Esophagus squamous epithelium (tissue), 5 donors: ENCODE measurements at places on chromosomes 7 and 10.

DNA sequence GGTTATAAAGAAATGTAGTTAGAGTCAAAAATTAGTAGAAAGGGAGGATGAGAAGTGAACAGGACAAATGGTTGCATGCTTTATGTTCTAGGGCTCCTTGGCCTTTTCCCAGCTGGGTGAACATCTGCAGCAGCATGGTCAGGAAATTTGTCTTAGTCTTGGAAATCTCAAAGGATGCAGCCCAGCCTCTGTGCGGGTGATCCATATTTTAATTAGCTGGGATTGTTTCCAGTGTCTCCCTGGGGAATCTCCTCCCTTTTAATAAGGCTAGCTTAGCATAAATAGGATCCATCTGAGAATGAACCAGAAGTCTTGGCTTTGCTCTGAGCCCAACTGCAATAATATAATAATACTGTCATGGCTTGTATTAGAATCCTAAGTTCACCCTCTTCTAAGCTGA, 198.3 kb downstream of the PRKG1 start:
- DNase-seq, result no peak

DNA sequence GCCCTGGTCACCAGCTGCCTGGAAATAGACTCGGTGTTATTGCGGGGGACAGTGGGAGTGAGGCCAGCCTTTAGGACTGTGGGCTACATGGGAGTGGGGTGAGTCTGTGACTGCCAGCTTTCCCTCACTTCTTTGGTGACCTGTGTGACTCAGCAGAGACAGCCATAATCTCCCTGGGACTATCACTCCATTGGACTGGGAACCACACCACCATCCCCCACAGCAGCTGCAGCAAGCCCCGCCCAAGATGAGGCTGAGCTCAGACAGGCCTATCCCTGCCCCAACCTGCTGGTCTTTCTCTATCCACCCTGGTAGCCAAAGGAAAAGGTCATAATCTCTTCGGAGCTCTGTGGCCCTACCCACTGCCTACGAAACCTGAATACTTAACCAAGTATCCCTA, 263.2 kb downstream of the FZD1 start:
- no peak for DNase-seq

DNA sequence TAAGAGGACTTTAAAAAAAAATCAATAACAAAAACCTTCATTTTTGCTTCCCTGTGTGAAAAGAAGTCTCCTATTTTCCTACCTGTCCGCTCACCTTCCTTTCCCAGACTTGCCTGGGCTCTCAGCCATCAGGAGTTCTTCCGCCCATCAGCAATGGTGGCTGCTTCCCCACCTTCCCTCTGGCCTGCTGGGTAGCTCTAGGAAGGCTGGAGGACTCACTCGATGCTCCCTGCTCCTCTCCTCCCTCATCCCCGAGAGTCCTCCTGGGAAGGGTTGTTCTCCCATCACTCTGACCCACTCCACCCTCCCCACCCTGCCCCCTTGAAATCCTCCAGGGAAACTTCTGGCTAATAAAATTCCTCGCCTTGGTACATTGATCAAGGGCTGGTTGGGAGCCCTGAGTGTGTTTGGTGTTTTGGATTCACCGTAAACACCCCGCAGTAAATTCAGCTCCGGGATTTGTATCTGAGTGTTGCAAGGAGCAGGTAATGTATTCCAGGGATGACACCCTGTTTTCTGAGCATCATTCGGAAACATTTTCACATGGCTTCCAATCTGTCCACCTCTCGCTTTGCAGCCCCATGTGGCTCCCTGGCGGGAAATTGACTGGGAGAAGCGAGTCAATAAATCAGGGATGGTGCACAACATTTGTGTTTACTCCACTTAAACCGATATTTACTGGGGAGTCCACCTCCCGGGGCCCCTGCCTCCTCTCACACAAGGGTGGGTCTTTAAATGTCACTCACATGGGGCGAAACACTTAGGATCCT, 126.4 kb upstream of the SDK1 start:
- DNase-seq, result no peak

DNA sequence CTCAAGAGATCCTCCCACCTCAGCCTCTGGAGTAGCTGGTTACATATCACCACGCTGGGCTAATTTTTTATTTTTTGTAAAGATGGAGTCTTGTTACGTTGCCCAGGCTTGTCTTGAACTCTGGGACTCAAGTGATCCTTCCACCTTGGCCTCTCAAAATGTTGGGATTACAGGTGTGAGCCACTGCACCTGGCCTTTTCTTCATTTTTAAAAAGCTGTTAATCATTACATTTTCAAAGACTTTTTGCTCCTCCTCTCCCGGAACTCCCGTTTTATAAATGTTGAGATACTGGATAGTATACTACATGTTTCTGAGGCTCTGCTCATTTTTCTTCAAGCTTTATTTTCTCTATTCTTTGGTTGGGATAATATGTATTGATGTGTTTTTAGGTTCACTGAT, 16.4 kb downstream of the AOAH start:
- no peak for DNase-seq

GRCh38 chr10:35498693-35499092, 106.4 kb upstream of the GJD4 start:
- DNase-seq, result no peak

DNA sequence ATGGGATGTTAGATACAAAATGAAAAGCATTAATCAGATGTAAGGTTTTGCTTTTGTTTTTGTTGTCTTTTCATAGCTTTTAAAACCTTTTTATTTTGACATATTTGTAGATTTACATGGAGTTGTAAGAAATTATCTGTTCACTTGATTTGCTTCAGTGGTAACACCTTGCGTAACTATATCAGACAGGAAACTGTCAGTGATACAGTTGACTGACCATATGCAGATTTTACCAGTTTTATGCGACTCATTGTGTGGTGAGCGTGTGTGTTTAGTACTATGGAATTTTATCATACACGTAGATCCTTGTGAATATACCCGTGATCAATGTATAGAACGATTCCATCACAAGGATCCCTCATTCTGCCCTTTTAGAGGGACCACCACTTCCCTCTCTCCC, 701.4 kb downstream of the SUGCT start:
- DNase-seq, result no peak

- DNase-seq, result no peak
These were observed 115.6 kb upstream of the IMMP2L start for GRCh38 chr7:111677848-111678247.

- peak; percentile 10 for DNase-seq
These were observed at the start of gene STEAP4 for GRCh38 chr7:88306590-88307048. STEAP4 (minus strand) TSS chr7:88306894; CDS start chr7:88284269, 22,625 bp downstream.

GRCh38 chr10:73287441-73287840, 35.0 kb upstream of the MRPS16 start:
- DNase-seq, result no peak

DNA sequence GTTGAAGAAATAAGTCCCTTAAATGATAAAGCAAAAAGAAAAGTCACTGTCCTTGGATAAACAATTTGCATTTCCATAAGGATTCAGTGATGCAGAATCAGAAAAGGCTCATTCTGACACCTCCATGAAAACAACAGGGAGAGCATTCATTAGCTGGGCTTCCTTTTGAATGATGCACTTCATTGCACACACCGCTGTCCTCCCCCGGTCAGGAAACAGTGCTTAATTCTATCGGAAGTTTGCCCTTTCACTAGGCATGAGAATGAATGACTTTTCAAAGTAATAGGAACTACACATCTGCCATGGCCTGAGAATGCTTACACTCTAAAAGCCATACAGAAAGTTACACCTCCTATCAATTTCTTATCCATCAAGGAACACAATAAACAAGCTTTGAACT, 4.2 kb downstream of the PCDH15 start:
- no peak for DNase-seq

GRCh38 chr7:30937416-30937815, 25.8 kb downstream of the AQP1 start:
- no peak for DNase-seq

- DNase-seq, result no peak
These were observed 748.7 kb upstream of the GALNT17 start for GRCh38 chr7:70383066-70383782.

DNA sequence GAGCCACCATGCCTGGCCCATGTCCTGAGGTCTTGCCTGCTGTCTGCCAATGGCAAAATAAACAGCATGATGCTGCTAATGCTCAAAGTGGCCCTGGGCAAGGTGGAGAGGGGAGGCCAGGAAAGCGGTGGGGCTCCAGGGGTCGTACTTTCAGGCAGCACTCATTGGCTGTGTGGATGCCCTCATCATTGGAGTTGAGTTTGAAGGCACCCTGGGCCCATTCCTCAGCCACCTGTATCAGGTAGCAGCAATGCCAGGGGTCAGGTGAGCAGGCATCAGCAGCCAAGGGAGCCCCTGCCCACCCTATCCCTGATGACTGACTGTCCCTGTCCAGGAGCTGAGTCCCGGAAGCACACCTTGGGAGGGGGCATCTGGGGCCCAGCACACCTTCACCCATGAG, 902.5 kb upstream of the ZNF722 start:
- no peak for DNase-seq

GRCh38 chr10:71434760-71435394, 38.2 kb downstream of the CDH23 start:
- no peak for DNase-seq

- DNase-seq, result no peak
These were observed 6.2 kb upstream of the IGF2BP3 start for GRCh38 chr7:23476286-23477156.

- no peak for DNase-seq
These were observed 11.0 kb downstream of the MPP7 start for GRCh38 chr10:28291881-28292297.

DNA sequence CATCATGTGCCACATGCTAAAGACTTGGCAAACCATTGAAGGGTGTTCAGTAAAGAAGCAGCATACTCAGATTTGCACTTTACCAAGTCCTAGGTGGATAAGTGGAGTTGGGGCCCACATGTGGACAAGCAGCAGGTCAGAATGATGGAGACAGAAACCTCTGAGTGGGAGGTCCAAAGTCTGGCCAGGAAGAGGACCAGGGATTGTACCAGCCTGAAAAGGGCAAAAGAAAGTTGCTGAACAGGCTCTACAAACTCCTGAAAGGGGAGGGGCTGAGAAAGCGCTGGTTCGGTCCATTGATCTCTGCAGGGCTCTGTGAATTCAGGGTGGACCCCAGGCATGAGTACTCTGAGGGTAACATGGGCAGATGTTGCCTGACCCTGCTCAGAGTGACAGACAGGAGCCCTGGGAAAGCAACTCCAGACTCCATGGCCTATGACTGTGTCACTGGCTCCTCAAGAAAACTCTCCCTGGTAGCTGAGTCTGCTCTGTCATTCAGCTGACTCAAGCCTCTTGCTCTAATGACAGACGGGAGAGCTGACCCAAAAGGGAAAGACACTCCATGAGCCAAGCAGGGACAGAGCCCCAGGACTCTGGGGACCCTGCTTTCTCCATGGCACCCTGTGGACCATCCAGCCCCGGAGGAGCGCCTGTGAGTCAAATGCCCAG, 68.5 kb downstream of the TBXAS1 start:
- DNase-seq, result no peak

DNA sequence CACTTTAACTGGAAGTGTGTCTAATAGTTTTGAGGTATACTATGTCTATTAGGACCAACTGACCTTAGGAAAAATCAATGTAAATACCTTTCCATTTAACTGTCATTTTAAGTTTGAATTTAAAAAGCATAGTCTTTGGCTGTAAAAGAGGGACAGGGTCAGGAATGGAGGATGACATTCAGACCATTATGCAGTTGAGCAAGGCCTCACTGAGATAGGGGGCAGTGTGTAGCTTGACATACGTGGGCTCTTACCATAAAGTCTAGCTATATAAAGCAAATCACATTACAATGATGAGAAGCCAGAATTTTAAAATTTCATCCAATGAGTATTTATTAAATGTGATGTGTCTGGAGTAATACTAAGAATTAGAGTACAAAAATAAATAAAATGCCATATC, 17.9 kb downstream of the PALS2 start:
- DNase-seq, result no peak

DNA sequence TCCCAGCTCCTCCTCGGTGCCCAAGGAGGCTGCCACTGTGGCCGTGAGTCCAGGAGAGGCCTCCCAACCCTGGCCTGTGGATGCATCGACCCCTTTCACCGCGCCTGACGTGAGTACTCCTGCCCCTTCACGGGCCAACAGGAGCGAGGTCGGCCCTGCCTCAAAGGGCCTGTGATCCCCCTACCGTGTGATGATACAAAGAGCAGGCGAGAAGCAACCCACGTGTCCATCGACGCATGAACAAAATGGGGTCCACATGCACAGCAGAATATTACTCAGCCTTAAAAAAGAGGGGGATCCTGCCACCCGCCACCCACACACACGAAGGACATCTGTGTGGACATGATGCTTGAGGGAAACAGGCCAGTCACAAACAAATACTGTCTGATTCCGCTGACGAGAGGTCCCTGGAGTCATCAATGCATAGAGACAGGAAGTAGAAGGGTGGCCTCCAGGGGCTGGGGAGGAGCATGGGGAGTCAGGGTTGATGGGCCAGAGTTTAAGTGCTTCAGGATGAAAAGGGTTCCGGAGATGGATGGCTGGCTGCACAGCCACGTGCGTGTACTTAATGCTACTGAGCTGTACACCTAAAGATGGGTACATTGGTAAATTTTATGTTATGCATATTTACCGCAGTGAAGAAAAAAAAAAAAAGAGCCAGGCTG, 151.9 kb downstream of the PRKAG2 start:
- DNase-seq, result no peak

DNA sequence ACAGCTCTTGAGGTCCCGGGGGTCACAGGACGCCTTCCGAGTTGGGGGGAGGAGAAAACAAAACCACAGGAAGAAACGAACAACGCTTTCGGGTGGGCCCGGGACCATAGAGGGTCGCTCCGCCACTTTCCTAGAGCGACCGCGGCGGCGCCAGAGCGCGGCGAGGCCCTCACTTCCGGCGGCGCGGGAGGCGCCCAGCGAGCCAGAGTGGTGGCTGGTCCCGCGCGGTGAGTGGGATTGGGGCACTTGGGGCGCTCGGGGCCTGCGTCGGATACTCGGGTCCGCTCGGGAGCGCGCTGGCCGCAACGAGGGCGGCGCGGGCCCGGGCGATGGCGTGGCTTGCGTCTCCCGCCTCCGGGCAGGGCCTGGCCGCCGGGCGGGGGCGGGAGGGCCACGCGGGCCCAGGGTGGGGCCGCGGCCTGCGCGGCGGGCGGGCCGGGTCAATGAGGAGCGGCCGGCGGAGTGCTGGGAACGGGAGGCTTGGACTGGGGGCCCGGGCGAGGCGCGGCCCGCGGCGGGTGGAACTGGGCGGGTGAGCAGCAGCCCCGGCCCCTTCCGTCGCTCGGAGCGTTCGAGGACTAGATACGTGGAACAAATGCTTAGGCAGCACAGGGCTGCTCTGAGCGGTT, at the start of gene ZNF22:
Gene ZNF22, plus strand, starts transcription at position 172 of the 629 bp plus-strand sequence. CDS start 2,446 bp downstream, outside the sequence.
- DNase-seq, result no peak

GRCh38 chr10:122257041-122257440, 14.1 kb upstream of the BTBD16 start:
- no peak for DNase-seq

GRCh38 chr7:16649196-16649595, 3.2 kb downstream of the BZW2 start:
- no peak for DNase-seq

- DNase-seq, result no peak
These were observed 76.1 kb downstream of the CREB3L2 start for GRCh38 chr7:137925754-137926153.

DNA sequence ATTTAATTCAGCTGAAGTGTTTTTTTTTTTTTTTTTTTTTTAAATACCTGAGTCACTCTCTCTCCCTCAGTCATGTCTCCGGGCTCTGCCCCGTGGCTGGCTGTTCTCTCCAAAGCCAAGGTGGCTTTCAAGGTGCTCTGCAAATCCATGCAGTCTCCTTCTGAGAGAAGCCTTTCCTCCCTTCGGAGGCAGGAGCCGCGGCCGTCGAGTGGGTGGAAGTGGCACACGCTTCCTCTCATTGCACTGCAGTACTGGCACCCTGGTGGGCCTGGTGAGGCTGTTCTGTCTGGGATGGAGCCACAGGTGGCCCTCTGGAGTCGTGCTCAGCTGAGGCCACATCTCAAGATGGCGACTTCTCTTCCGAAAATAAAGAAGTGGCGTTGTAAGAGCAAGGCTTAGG, 221.8 kb downstream of the GLRX3 start:
- DNase-seq, result no peak
